COR-L47 (cell line): ENCODE measurements at places on chromosomes 3 and 15.

- DNase-seq: peak; percentile 53
Observed at GRCh38 chr3:158794936-158795518, 6.8 kb upstream of the MFSD1 start.

GRCh38 chr3:47288966-47289910 is 6.5 kb downstream of the KLHL18 start:
- no peak for DNase-seq

- no peak for DNase-seq
Observed at GRCh38 chr15:68056097-68056865, 2.2 kb downstream of the PIAS1 start.

GRCh38 chr3:55012091-55012490 is 84.2 kb upstream of the LRTM1 start:
- no peak for DNase-seq

- no peak for DNase-seq
Observed at GRCh38 chr3:15542614-15543013, 21.1 kb upstream of the COLQ start.

GRCh38 chr15:82292271-82292670 is 29.7 kb downstream of the SAXO2 start:
- DNase-seq: no peak

GRCh38 chr3:74287557-74287956 is 326.9 kb downstream of the CNTN3 start:
- DNase-seq: no peak

DNA sequence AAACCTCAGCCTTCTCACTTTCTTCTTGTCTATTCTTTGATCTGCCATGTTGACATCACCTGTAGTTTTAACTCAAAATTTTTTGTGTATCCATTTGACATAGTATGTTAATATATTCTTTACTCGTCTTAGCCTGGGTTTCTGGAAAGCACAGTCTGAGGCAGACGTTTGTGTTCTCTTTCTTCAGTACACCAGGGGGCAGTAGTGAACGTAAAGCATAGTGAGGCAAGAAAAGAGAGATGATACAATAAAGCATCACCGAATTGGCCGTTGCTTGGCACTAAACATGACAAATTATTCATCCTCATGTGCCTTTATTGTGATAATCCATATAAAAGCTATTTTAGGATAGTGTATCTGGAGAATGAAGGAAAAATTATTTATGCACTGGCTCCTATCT is 141.0 kb upstream of the MYRIP start:
- peak; percentile 11 for DNase-seq

DNA sequence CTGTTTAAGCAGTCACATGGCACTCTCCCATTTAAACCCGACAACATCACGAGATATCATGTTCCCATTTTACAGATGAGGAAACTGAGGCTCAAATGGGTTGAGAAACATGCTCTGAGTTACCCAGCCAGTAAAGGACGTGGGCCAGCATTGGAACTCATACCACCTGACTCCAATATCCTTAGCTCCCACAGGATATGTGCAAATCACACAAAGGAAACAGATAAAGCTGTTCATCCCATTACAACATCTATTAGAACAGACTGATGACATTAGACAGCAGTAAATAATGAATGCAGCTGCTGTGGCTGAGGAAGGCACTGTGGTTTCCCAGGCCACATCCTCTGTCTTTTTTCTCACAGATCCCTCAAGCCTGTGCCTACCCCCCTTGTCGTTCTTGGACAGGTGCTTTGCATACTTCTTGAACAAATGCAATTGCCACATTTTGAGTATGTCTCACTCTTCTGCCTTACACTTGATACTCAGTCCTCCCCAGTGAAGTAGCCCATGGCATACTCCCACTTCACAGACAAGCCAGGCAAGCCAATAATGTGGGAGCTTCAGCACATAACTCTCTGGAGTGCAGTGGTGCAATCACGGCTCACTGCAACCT is 17.7 kb downstream of the FRMD4B start:
- no peak for DNase-seq

GRCh38 chr3:73568371-73568862 is 56.3 kb downstream of the PDZRN3 start:
- DNase-seq: no peak

DNA sequence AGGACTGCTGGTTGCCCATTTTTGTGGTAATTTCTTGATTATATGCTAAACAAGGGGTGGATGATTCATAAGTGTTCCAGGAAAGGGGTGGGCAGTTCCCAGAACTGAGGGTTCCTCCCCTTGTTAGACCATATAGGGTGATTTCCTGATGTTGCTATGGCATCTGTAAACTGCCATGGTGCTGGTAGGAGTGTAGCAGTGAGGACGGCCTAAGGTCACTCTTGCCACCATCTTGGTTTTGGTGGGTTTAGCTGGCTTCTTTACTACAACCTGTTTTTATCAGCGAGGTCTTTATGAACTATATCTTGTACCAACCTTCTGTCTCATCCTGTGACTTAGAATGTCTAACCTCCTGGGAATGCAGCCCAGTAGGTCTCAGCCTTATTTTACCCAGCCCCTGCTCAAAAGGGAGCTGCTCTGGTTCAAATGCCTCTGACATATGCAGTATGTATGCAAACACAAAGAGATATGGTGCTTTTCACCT is 46.2 kb downstream of the C3orf38 start:
- no peak for DNase-seq

GRCh38 chr15:62027263-62027565 is 33.0 kb downstream of the VPS13C start:
- no peak for DNase-seq

DNA sequence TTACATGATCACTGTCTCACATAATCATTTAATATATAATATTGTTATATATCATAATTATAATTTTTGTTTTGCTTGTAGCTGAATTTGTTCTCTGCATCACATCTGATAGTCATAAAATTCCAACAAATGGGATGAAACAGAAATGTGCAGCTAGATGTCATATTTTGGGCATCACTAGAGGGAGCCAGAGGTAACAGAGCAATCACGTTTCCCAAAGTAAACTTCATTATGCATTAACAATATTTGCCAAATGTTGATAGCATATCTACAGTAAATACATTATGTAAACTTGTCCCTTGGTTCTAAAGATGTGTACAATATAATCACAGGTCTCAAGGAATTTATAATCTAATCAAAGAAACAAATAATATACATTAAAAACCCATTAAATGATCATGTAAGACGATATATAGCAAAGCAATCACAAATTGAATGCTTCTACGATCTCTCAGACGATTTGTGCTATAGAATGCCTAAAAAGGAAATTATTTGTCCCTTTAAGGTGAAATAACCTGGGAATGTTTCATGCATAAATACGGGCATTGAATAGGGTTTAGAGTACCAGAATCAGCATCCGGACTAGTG is 234.2 kb upstream of the MCTP2 start:
- no peak for DNase-seq

DNA sequence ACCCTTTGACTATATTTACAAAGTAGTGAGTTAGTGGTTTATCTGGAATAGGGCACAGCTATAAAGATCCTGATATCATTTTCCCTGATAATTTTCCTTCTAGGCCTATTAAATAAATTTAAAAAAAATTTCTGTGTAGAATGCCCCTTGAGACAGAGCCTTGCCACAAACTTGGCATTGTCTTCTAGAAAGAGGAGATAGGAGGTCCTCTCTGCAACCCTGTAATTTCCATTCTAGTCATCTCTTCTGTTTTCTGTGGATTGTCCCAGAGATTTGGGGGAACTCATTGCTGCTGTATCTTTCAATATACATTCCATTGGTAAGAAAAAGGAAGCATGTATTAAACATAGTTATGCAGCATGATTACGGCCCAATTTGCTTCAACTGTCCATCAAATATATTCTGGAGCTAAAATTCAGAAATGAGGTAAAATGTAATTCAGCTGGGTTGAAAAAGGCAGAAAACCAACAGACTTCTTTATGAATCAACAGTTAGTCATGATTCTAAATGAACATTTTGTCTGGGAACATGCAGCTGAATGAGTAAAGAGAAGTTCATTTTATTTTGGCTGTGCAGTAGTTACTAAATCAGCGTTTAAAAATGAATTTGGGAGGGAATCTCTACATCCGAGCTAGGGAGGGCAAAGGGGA is 401.1 kb downstream of the NAALADL2 start:
- no peak for DNase-seq

DNA sequence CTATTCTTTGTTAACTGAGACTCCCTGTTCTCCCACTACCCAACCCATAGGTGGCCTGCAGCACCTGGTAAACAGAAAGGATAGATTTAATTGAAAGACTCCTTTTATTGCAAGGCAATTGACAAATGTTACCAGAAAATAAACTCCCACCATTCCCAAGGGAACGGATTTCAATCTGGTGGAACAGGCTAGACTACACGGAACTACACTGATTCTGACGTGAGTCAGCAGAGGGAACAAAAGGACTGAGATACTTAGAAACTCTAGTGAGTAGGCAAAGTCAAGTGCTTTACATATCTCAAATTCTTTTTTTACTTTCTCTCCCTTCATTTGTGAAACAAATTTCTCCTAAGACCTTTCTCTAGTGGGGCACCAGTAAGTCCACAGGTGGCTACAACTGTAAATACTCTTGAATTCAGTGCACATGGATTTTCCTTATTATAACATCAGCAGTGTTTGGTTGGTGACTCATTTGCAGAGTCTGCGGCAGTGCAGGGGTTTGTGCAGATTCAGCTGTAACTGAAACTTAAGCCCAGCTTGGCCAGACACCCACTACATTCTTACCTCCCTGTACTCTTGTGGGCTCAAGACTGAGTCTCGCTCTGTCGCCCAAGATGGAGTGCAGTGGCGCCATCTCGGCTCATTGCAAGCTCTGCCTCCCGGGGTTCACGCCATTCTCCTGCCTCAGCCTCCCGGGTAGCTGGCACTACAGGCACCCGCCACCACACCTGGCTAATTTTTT is 34.3 kb upstream of the PLSCR2 start:
- DNase-seq: no peak

GRCh38 chr3:126399351-126399735 is 4.6 kb downstream of the CFAP100 start:
- no peak for DNase-seq

DNA sequence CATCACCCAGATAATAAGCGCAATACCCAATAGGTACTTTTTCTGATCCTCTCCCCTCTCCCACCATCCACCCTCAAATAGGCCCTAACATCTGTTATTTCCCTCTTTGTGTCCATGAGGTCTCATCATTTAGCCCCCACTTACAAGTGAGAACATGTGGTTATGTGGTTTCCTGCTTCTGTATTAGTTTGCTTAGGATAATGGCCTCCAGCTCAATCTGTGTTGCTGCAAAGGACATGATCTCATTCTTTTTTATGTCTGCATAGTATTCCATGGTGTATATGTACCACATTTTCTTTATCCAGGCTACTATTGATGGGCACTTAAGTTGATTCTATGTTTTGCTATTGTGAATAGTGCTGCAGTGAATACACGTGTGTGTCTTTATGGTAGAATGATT is 165.4 kb downstream of the MBNL1 start:
- no peak for DNase-seq

GRCh38 chr3:144028798-144029411 is 57.3 kb downstream of the DIPK2A start:
- DNase-seq: no peak

- no peak for DNase-seq
Observed at GRCh38 chr3:54356261-54357045, 234.1 kb downstream of the CACNA2D3 start.

GRCh38 chr3:125051715-125052581 is 3.8 kb downstream of the HEG1 start:
- no peak for DNase-seq

DNA sequence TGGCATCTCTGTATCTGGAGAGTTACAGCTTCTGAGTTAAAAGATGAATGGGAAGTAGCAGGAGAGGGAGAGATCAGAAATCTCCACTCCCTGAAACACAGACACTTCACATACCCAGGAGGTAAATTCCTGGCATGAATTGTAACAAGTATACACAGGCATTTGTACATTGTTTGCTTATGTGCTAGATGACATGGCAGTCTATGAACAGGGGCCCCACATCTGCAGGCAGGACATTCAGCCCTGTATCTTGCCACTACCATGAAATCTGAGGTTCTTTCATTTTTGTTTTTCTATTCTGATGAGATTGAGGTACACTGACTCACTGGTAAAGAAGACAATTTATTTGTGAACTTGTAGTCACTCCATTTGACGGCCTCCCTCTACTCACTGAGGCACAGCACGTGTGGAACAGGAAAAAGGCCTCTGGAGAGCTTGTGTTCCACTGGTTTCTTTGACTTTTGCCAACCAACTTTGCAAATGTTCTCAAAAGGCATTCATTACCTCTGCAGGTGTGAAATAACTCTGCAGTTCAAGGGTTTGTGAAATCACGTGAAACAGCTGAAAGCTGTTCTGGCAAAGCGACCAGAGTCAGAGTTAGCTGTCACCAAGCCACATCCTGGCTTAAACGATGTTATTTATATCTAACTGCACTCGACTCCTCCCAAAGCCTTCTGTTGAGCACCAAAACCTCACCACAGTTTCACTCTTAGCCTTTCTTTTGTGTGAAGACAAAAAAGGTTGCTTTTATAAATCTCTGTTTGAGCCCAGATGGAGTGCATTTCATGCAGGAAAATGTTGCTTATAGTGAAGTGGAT is 401.3 kb upstream of the CFAP20DC start:
- no peak for DNase-seq

DNA sequence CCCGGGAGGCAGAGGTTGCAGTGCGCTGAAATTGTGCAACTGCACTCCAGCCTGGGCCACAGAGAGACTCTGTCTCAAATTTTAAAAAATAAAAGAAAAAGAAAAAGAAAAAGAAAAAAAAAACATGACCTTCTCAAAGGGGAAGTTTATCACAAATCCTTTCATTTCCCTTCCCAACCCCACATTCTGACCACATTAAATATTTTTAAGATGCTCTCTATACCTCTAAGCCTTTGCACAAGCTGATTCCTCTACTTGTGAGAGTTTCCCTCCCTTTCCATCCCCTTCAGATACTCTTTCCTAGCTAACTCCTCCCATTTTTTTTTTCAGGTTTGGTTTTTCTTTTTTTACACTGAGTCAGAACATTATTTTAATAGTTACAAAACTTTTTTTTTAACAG is 4.0 kb downstream of the HIGD1A start:
- no peak for DNase-seq

DNA sequence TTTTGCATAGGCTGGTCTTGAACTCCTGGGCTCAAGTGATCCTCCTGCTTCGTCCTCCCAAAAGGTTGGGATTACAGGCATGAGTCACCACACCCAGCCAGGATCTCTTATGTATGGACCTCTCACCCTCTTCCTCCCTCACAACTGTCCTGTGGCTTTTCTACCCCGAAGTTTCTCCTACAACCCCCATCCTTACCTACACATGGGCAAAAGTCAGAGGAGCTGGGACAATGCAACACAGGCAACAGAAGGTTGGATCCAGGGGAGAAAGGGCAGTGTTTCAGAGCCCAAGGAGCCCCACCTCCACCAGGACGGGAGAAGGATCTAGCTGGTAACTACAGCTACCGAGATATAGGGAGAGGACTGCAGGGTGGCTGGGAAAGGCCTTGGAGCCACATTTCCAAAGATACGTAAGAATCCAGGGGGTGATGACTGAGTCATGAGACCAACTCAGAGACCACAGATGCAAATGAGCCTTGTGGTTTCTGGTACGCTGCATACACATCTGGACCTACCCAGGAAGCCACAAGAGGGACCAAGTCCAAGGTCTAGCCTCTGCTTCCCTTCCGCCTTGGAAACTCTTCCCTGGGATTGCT is 13.6 kb downstream of the IGDCC4 start:
- no peak for DNase-seq

GRCh38 chr3:17941766-17942165 is 199.3 kb upstream of the TBC1D5 start:
- DNase-seq: no peak
